ACHN (cell line): ENCODE measurements at places on chromosomes 12 and 14.

- DNase-seq = no peak
Observed at GRCh38 chr14:90034156-90034555, 27.6 kb upstream of the KCNK13 start.

DNA sequence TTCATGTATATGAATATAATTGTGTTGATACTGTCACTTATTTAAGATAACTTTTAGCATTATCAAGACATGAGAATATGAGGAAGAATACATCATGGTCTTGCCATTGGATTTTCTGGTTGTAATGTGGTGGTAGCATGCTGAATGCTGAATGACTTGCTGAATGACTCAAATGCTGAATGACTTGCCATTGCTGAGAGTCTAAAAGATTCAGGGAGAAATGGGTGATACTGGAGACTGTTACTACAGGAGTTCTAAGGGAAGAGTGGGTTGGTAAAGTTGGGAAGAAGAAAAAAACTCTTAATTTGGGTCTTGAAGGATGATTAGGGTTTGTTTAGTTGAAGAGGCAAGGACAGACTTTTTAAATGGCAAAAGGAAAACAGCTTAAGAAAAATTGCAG, 72.1 kb upstream of the MANSC4 start:
- DNase-seq = no peak

DNA sequence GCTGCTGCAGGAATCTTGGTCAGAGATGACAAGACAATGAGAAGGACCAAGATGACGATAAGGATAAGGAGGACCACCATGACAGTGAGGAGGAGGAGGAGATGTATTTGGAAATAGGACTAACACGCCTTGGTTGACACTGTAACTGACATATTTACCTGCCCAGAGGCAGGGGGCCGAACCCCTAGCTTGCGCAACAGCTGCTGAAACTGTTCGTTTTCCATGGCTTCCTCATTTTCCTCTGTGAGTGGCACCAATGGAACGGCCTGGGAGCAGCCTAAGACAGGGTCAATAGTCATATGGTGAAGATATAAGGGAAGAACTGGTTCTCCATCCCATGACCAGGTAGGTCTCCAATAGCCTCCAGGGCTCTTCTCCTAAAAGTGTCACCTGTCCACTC, 28.8 kb downstream of the TIMELESS start:
- no peak for DNase-seq

DNA sequence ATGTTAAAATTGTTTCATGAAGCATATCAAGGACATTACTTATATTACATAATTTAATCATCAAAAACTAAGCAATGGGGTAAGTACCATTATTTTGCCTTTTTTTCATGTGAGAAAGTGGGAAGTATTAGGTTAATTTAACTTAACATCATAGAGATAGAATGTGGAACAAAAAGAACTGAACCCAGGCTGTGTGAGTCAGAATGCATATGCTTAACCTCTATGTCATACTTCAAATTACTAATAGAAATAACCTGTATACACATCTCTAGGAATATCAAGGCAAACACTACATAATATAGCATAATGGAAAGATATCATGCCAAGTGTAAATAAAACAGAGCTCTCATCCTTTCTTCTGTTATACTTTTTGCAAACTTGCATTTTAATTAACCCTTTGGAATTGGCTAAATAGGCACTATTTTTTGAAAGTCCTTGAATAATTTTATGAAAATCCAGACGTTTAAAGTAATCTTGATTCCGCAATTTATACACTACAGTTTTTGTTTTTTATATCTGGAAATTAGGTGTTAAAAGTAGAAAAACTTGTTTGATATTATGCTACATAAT, 777.7 kb downstream of the SLC6A15 start:
- no peak for DNase-seq
